ENCODE measurements at places on chromosomes 16 and 17.

DNA sequence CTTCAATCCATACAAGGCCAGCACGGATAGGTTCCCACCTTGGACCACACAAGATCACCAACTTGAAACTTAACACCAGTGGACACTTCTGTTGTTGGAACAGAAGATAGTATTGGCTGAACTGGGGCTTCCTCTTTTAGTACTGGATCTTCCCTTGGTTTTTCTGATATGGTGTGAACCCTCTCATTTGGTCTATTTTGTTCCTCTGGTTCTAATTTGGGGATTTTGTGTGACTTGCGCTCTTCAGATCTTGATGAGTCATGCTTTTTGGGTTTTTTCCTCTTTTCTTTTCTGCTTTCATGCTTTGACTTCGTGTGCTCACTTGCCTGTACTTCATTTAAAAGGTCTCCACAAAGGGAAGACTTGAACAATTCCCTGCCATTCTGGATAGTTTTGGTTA is 39.0 kb downstream of the SOST start:
- no peak for DNase-seq

DNA sequence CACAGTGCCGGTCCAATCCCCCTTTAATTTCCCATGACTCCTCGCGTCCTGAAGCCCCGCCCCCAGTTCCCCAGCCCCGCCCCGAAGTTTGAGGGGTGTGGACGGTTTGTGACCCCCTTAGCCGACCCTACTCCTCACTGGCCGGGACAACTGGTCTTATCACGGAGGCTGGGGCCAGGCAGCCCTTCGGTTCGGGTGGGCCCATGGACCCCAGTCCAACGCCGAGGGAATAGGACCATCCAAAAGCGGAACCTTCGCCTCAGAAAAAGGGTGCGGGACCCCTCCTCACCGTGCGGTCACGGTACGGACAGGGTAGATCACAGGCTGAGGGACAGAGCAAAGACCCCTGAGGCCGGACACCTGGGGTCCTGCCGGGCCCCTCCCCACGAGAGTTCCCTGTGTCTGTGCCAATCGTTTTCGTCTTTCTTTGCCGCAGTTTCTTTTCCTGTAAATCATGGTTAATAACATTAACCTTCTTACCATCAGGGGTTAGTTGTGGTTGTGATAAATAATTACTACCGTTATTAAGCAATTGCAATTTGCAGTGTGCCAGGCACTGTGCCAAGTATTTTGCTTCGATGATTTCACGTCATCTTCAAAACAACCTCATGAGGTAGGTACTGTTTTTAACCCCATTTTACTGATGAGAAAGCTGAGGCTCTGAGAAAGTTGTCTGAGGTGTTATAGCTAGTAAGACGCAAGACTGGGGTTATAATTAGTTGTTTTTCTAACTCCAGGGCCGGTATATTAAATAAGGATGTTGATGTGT is 543 bp downstream of the TMUB2 start:
- no peak for DNase-seq

GRCh38 chr16:89192956-89193575 is 7.3 kb downstream of the SLC22A31 start:
- DNase-seq = no peak

- DNase-seq = no peak
Measured at GRCh38 chr17:74921026-74921681, 1.9 kb downstream of the USH1G start.

DNA sequence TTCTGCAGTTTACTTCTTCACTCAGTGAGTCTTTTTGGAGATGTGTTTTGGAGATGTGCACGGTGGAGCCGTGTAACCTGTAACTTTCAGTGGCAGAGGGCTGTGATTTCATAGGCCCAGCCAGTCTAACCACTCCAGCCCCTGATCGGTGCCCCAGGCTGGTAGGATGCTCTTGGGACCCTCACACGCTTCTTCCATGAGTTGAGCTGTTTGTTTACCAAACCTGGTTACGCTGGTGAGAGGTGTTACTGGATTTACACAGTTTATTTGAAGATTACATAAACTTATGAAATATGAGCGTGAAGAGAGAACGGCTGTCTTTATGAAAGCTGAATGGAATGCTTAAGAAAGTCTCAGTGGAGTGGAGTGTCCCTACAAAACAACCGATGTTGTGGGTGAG is 96.7 kb downstream of the CMIP start:
- DNase-seq = no peak

DNA sequence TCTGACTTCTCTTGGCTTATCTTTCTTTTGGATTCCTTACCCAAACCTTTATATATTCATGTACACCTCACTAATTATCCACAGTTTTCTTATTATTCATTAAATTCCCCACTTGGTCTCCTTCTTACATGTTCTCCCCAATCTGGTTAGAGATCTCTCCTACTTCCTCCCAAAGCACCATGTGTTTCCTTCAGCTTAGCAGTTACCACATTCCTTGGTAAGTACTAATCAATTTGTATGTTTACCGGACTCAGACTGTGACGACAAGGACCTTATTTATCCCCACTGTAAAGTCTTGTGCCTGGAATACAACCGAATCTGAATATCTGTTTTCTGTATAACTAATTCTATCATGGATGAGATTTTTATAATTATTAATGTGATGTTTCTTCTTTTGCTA is 389.5 kb downstream of the KCNJ2 start:
- no peak for DNase-seq

GRCh38 chr16:30406795-30407101 is 658 bp upstream of the ZNF771 start:
- DNase-seq = no peak

DNA sequence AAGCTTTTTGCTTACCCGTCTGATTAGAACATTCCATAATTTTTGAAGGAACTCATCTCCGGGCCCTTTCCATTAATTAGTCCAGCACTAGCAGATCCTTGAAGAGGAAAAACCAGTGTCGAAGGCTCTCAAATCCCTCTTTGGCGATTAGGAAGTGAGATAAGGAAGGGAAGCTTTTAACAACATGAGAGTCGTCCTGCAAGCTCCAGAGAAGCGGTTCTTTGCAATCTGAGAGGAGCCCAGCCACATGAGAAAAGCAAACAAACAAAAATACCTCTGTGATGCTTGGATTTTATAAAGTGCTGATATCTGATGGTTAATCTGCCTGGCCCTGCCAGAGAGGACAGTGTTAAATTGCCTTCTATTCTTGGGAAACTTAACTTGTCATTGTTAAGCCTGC is 339.8 kb upstream of the SALL1 start:
- no peak for DNase-seq

DNA sequence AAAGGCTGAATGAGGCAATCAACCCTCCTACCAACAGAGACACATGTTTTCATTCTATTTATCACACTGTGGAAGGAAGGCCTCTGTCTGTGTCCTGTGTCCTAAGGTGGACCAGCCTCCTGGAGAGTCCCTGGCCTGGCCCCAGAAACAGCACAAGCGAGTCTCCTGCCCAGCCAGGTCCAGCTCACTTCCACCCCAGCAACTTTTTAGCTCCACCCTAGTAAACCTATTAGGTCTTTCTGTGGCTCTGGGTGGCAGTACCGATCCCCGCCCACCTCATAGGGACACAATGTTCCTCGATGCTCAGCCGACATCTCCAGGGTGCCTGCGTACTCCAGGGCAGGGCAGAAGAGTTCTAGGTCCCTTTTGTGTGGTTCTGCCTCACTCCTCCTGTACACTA is 10.7 kb downstream of the DRC3 start:
- DNase-seq = no peak

GRCh38 chr17:8212312-8213180 is 2.2 kb upstream of the AURKB start:
- no peak for DNase-seq

- no peak for DNase-seq
Measured at GRCh38 chr16:85570213-85570734, 42.8 kb upstream of the GSE1 start.

DNA sequence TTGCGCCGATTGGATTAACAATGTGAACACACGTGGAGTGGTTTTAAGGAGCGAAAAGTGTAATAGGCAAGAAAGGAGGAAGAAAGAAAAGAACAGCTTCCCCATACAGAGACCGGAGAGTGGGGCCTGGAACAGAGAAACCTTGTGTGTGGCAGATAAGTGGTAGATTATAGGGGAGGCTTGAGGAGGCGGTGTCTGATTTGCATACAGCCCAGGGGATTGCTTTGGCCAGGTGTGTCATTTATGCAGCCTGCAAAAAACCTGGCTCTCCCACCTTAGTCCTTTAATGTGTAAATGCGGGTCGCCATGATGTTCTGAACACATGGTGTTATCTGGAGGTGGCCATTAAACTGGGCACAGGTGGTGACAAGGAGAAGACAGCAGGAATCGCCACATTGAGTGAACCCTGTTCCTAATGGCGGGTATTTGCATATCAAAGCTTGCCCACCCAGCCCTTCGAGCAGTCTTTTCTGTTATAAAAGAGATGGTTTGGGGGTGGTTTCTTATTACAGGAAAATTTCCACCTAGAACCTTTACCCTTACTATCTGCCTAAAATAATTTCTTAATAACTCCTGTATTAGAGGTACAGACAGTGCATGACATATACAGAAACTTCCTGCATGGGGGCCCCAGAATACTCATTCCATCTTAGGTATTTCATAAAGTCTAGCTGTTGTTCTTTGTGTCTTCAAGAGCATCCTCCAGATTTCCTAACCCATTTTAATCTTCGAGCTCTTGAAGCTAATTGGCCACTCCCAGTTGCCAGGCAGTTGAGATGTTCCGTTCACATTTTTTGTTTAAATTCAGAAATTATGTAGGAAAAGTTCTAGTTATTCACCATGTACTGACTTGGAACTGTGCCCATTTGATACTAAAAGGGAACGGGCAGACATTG is 292.5 kb downstream of the RBFOX1 start:
- no peak for DNase-seq

DNA sequence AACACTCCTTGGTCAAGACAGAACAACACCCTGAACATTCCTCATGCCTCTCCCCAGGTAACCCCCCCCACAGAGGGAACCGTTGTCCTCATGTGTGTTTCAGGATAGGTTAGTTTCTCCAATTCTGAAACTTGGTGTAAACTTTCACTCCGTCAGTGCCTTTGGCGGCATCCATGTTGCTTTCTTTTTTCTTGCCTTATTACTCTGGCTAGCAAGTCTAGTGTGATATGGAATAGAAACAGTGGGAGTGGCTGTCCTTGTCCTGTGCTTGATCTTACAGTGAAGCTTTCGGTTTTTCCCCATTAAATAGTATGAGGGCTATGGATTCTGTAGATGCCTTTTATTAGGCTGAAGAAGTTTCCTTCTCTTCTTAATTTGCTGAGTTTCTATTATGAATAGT is 35.7 kb upstream of the GNG13 start:
- DNase-seq = no peak

DNA sequence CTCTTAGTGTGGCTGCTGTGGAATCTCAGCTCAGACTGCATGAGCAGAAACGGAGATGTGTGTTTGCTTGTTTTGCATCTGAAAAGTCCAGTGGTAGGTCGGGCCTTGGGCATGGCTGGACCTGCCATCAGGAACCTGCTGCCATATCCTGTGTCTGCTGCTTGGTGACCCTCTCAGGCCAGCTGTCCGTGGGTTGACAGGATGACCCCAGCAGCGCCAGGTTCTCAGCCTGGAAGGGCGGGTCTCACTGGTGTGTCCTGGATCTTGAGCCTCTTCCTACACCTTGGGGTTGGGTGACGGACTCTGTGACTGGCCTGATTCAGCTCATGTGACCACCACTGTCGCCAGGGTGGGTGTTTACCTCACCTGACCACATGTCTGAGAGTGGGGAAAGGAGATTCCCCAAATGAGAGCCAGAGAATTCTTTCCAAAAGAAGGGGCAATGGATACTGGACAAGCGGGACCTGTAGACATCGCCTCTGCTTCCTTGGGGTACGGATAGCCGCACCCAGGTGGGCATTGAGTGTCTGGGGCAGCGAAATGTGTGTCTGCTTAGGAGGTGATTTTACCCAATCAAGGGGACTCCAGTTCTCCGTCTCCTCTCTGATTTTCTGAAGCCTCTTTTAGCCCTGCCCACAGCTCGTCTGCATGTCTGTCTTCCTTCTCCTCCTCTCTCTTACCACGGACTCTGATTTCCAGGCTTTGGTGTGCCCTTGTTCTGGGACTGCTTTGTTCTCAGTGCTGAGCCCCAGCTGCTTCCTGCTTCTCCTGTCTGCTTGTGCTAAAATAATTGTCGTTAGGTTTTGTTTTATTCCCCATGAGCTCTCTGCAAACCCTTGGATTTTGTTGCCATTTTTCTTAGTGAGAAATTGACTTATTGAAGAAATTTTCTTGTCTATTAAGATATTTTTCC is 399.7 kb downstream of the CPPED1 start:
- no peak for DNase-seq

DNA sequence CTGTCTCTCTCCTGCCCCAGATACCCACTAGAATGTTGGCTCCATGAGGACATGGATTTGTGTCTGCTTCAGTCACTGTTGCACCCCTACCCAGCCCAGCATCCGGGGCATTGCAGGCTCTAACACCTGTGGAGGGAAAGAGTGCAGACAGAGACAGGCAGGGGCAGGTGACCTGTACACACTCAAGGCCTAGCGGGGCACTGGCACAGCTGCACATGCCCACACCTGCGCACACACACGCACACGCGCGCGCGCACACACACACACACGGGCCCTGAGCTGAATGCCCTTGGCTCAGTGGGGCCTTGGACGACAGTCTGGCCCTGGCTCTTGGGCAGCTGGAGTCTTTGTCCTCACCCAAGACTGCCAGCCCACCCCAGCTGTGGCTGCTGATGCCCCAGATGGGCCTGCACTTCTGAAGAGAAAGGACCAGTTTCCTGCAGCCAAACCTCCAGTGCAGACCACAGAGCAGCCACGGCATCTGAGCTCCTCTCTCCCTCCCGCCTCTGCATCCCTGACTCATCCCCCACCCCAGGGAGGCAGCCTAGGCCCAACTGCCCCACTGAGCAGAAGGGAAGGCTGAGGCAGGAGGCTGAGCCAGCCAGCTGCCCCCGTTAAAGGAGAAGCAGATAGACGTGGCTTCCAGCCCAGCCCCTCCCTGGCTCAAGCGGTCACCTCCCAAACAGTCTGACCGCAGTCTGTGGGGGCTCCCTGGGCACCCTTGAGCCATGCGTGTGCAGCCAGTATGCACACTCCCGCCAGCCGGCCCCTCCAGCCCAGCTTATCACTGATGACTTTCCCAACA is 12.3 kb upstream of the RAI1 start:
- no peak for DNase-seq

DNA sequence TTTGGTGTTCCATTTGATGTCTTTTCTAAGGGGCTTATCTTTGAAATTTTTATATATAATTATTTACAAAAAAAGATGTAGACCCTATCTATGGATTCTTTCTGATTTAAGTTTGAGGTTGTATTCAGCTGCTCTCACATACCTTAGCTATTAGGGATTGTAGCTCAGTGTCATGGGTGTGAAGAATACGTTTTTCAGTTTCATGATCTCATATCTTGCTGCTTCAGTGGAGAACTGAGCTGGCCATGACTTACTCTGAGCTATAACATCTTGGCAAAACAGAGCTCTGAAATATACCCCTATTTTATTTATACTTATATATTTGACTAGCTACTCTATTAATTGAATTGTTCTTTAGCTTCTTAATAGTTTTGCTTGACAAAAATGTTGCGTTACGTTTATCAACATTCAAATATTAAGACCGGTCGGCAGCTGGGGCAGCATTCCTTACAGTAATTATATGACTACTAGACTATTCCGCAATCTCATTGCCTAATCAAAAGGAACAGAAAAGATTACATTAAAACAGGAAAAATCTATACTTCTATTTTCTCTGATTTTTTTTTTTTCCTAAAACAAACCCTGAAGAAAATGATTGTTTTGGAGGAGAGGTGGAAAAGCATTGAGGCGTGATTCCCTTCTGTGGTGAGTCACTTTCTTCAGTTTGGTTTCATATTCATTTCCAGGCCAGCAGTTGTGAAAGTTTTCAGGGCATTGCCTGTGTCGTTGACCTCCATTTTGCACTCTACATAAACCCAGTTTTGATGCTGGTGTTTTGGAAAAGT is 24.1 kb upstream of the KRT24 start:
- DNase-seq = no peak
